ENCODE measurements at places on chromosomes 7 and 10.

DNA sequence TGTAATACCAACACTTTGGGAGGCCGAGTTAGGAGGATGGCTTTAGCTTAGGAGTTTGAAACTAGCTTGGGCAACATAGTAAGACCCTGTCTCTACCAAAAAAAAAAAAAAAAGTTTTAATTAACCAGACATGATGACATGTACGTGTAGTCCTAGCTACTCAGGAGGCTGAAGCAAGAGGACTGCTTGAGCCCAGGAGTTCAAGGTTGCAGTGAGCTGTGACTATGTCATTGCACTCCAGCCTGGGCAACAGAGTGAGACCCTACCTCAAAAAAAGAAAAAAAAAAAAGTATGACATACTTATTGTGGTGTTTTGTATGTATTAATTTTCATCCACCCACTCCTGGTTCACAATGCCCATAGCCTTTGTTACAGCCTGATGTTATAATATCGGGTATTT, 69.7 kb downstream of the GSAP start:
- DNase-seq = no peak

- peak; percentile 43 for DNase-seq
These were observed 97.2 kb downstream of the OAT start for GRCh38 chr10:124321433-124322089.

DNA sequence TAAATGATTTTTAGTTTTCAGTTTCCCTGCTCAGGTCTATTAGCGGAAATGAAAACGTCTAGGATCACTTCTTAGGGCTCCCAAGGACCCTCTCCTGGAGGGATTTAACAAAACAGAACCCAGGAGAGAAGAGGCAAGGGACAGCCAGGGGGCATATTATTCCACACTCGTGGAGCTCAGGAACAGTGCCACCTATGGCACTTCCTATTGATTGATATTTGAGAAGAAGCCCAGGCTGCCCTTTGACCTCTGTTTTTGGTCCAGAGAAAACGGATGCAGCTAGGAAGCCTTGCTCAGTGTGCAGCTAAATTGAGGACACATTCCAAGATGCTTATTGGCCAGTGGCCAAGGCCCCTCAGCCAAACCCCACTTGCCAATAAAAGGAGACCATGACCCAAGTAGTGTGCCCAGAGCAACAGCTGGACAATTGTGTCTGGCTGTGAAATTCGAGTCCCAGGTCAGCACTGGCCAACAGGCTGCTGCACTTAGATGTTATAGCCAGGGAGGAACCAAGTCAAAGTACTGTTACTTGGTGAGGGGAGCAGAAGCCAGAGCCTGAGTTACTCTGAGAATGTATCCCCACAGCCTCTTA, 24.0 kb upstream of the GPNMB start:
- DNase-seq = no peak

- DNase-seq = no peak
These were observed 59.2 kb downstream of the C10orf90 start for GRCh38 chr10:126611303-126611702.

GRCh38 chr10:101536800-101537199, 51.3 kb downstream of the POLL start:
- no peak for DNase-seq

DNA sequence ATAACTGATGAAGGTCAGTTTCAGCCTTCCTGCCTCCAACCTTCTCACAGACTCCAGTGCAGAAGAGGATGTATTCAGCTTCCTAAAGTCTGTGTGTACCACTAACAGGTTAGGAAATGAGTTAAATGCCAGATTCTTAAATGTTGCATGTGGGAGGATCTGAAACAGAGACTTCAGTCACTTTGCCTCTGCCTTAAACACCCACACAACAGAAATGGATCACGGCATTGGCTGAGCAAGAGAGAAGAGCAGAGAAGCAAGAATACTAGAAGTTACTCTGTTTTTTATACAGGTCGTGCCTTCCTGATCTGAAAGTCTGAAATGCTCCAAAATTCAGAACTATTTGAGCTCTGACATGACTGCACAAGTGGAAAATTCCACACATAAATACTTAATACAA, 98.9 kb upstream of the ARHGAP21 start:
- no peak for DNase-seq

GRCh38 chr7:2870471-2870931, 26.4 kb upstream of the GNA12 start:
- peak; percentile 91 for DNase-seq

- DNase-seq = no peak
These were observed 147.4 kb upstream of the INSYN2A start for GRCh38 chr10:127343821-127344220.

DNA sequence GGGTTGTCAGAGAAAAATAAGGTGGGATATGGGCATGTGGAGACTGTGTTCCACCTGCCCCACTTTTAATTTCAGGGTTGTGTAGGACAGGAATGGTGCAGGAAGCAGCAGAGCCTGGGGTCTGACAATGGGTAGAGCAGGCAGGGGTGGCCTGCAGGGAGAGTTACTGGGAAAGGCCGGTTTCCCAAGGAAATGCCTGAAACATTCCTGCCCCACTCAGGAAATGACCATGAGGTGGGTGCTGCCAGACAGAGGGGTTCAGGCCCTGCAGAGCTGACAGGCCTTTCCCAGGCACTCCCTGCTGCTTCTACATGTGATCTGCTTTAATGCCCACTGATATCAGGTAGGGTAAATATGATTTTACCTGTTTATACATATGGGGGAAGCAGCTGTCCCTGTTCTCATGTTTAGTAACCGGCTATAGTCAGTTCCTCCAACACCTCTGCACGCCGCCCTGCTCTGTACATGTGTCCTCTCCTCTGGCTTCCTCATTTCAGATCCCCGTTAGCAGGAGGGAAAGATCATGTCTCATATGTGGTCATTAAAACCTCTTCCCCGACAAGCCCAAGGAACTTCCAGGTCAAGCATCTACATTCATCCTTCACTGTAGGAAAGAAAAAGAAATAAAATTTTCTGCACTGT, 118.6 kb upstream of the PRSS58 start:
- DNase-seq = peak; percentile 73

DNA sequence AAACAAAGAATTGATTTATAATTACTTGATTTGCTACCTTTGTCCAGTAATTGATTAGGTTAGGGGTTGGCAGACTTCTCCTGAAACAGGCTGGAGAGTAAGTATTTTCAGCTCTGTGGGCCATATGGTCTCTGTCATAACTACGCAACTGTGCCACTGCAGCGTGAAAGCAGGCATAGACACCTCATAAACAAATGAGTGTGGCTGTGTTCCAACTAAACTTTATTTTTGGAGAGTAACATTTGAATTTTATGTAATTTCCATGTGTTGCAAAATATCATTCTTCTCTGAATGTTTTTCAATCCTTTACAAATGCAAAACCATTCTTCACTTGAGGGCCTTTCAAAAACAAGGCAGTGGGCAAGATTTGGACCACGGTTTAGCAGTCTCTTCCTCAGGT, 76.9 kb downstream of the GALNT17 start:
- DNase-seq = no peak

DNA sequence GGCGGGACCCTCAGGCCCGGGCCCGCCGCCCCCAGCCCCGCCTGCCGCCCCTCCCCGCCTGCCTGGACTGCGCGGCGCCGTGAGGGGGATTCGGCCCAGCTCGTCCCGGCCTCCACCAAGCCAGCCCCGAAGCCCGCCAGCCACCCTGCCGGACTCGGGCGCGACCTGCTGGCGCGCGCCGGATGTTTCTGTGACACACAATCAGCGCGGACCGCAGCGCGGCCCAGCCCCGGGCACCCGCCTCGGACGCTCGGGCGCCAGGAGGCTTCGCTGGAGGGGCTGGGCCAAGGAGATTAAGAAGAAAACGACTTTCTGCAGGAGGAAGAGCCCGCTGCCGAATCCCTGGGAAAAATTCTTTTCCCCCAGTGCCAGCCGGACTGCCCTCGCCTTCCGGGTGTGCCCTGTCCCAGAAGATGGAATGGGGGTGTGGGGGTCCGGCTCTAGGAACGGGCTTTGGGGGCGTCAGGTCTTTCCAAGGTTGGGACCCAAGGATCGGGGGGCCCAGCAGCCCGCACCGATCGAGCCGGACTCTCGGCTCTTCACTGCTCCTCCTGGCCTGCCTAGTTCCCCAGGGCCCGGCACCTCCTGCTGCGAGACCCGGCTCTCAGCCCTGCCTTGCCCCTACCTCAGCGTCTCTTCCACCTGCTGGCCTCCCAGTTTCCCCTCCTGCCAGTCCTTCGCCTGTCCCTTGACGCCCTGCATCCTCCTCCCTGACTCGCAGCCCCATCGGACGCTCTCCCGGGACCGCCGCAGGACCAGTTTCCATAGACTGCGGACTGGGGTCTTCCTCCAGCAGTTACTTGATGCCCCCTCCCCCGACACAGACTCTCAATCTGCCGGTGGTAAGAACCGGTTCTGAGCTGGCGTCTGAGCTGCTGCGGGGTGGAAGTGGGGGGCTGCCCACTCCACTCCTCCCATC, 82.7 kb downstream of the PAX2 start:
- peak; percentile 86 for DNase-seq

DNA sequence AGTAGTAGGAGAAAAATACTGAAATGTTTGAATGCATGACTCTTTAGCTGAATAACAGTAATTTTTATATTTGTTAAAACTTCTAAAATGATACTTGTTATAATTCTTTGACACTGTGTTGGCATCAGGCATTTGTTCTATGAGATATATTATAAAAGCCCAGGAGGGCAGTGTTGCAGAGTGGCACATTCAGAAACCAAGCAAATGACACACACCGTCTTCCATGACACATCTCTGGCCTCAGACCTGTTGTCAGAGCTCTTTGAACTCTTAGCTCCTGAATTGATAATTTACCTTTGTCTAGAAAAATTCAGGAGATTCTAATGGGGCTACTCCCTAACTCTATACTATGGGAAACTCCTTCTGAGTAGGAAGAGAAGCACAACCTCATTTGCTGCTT, 62.4 kb upstream of the MDFIC start:
- no peak for DNase-seq

- peak; percentile 44 for DNase-seq
These were observed 52.5 kb upstream of the GRB10 start for GRCh38 chr7:50835156-50835555.

- DNase-seq = no peak
These were observed 10.2 kb upstream of the CH25H start for GRCh38 chr10:89217057-89217990.

DNA sequence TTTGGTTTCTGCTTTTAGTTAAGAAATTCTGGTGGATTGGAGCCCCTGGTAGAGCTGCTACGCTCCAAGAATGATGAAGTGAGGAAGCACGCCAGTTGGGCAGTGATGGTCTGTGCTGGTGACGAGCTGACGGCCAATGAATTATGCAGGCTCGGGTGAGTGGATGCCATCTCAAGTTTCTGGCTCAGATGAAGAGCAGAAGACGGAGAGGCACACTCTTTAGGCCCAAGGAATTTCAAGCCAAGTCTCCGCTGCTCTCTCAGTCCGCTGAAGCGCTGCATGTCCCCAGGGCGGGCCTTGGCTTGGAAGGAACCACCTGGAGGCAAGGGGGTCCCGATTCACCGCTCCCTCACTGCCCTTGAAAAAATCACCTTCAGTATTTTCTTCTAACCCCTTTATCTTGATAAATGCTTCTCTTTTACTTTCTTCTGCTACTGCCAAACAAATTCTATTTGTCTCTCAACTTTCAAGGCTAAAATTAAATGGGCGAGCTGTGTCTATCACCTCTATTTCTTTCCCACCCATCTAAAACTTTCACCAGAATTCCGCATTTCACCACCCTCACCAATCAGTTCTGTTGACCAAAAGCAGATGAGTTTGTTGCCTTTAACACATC, 74.2 kb downstream of the ARMC3 start:
- DNase-seq = peak; percentile 57

GRCh38 chr10:122915700-122916099, 5.3 kb downstream of the FAM24A start:
- no peak for DNase-seq

DNA sequence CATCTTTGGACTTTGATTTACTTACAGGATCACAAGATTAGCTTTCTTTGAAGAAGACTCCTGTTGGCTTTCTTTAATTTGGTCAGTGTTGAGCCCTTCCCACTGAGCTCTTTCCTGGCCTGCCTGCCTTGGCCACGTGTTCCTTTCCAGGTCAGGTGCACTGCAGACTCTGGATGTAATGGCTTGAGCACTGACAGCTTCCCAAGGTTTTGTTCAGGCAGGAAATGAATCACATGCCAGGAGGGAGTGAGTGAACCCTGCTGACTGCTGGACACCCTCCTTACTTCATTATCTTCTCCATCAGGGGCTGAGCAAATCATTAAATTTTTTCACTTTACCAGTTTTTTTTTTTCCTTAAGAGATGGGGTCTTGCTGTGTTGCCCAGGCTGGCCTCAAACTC, 29.8 kb downstream of the SNX10 start:
- DNase-seq = peak; percentile 62

DNA sequence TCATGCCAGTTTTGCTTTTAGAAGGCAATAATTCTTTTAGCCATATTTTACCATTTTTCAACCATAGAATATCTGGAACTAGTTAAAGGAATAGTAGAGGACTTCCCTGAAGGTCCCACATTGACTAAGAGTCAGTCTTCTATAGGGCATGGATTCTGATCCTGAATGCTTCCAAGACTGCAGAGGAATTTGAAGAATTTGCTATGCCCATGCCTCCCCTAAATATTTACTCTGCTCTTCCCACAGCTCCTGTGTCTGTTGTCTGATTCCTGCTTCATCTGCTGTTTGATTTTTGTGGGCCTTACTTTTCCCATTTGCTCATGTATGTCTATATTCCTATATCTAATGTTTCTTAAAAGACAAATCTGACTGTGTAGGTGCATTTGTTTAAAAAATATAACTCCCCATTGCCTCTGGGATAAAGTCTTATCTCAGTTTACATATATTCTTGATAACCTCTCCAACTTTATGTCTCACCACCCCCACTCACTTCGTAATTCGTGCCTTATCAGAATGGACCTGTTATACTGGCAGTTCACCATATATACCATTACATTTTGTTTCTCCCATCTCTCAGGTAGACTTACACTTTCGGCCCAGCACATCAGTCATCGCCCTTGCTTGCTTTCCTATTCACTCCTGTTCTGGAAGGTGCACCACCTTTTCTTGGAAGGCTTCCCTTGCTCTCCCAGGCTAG, 33.9 kb downstream of the LRRC4 start:
- no peak for DNase-seq

All from islet precursor cell (in vitro differentiated cells).